CD4-positive, alpha-beta T cell treated with Interleukin-1 beta for 1 hour (primary cell): ENCODE measurements at places on chromosomes 3 and 15.

DNA sequence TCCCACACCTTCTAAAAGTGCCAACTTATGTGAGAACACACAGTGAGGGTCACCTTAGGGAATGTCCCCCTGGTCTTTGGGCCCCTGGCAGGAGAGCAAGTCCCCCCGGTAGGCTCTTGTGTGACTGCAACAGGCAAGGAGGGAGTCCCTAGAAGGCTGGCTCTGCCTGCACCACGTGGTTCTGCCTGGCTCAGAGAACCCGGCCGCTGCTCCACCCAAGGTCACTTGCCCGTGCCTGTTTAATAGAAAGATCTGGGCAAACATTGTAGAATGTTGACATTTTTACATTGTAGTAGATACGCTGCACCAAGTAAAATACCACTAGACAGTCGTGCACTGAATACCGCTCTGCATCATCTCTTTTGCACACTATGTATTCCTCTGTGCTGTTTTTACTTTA, 21.9 kb downstream of the GABRA5 start:
- no peak for DNase-seq

DNA sequence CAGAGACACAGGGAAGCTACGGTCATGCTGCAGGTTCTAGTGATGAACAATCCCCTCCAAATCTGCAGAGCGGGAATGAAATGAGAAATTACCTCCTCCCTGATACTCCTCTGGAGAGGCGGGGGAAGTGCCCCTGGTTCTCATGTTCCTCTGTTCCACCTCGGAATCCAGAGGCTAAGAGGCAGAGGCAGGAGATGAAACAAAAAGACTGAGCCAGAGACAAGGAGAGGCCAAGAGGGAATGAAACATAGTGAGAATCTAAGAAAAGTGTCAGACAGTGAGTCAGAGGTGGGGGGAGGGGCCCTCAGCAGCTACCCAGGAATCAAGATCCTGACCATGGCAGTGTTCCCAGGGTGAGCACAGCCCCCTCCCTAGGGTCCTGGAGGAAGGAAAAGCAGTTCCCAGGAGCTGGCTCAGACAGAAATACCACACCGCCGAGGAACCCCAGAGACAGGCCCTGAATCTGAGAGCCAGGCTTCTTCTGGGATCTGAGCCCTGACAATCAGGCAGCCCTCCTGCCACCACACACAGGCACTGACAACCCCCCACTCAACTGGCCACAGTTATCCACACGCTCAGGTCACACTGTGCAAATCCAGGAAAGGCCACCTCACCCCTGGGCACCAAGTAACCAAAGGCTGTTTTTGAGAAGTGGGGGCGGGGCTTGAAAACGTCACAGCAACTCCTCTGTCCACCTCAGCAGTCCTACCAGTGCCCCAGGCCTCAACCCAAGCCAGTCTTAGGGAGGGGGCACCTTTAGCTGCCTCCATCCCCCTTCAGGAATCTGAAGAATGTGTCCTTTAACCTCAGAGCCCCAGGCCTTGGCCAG, 2.4 kb downstream of the CSRNP1 start:
- DNase-seq: no peak

DNA sequence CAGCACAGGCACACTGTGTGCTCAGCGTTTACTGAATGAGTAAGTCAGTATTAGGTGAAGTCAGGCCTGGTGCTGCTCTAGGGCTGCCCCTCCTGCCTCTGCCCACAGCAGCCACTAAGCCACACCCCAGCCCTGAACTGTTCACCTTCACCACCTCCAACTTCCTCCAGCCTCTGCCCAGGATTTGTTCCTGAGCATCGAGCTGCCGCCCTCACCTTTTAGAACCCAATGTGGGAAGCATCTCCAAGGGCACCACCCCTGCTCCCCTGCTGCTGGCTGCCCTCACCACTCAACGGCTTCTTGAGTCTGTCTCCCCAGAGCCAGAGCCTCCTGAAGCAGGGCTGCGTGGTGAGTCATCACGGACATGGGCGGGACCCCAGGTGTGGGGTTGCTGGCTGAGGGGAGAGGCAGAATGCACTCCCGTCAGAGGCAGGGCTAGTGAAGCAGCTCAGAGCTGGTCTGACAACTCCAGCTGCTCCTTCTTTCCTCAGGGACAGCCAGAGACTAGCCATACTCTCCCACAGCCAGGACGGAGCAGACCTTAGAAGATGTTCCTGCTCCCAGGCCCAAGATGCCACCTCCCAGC, 5.8 kb downstream of the HYAL2 start:
- DNase-seq: peak; percentile 60

DNA sequence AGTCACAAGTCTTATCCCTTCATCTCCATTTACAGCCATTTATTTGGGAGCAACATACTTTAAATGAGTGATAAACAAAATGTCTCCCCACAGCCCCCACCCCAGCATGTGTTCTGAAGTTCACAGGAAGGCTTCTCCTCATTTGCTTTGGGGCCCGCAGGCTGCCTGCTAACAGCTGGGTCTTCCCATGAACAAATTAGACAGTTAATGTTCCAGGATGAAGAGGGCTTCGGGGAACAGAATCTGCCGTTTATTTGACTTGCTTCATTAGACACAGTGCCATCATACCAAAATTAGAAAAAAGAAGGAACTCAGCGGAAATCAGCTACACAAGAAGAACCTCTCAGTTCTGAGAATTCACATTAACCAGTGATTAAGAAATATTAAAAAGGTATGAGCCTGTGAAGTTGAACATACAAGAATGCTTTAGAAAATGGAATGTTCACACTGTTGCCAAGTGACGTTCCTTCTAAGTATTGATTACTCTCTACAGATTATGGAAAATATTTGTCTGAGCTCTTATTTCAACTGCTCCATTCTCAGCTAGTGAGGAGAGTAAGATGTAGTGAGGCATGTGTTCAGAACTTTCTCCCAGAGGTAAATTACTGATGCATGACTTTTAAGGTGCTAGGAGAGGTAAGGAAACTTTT, 107.5 kb upstream of the THBS1 start:
- no peak for DNase-seq

GRCh38 chr3:170689296-170689829, 103.5 kb upstream of the SLC7A14 start:
- DNase-seq: no peak

DNA sequence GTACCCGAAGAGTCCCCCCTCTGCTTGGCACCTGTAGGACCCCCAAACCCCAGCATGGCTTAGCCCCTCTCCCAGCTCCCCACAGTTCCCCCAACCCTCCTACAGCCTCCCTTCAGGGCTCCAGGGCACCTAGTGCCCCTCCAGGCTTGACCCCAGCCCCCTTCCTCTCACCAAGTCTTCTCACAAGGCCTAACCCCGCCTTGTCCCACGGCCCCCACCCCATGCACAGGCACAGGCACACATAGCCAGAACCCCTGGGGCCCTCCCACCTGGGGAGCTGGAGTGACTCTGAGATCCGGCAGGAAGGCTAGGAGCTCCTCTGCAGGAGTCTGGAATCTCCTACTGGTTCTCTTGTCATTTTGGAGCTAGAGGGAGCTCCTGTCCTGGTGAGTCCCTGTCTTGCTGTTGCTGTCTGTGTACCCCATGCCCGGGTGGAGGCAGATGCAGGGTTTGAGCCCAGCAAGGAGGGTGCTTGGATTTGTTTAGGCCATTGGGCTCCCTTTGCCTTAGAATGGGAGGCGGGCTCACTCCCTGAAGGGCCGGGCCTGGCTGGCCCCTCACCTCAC, 39.6 kb downstream of the KLF13 start:
- no peak for DNase-seq

DNA sequence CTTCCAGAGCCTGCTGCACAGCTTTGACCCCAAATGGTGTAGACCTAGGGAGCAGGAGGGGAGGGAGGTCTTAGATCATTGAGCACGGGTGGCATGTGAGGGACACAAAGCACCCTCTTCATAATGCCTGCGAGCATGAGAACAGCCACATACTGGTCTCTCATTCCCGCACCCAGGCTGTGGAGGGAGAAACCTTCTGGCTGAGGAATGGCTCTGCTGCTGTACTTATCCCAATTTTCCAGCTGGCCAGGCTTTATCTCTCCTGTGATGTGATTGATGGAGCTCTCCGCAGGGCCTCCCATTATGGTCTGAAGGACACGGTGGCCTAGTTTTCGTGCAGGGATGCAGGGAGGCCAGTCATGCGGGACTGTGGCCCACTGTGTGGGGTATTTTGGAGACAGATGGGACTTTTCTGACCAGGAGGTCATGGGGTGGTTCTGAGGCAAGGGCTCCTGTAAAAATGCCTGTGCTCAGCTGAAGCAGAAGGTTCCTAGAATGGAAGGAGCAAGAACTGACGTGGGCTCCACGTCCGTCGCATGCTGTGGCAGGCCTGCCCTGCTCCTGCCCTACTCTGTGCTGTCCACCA, 251.5 kb downstream of the PLCL2 start:
- no peak for DNase-seq

- DNase-seq: no peak
Observed at GRCh38 chr3:99920481-99921376, 103.1 kb downstream of the CMSS1 start.

DNA sequence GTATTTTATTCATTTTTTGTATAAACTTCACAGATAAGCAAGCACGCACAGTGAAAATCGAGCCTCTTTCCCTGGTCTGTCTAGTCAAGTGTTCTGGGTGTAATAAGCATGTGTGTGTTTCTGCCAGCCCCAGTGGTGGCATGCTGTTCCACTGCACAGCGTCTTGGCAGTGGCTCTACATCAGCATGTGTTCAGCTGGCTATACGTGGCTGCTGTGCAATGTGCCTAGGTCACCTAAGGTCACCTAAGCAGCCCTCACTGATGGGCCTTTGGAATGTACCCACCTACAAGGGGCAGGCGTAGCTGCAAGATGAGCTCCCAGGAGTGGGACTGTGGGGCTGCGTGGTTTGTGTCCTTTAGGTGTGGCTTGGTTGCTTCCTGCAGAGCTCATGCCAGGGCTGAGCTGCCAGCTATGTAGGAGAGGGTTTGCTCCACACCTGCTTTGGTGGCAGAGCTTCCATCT, 4.9 kb downstream of the LIMD1 start:
- no peak for DNase-seq

DNA sequence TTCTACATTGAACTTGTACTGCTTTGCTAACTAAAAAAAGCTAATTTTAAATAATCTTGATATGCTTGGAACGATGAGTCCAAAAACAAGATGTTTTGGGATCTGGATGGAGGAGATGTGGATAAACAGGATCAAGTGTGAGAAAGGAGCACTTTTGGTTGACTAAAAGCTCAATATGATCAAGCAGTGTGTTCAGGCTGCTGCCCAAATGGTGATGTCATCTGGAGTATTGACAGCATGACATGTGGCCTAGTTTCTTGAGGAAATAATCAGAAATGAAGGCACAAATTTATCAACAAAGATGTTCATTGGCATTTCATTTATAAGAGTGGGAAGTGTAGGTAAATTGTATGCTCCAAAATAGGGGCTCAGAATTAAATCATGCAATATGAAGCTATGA, 161.2 kb downstream of the SOX2 start:
- no peak for DNase-seq

GRCh38 chr3:177211503-177212277, 14.4 kb upstream of the TBL1XR1 start:
- DNase-seq: no peak
